ENCODE measurements at places on chromosomes 12 and 14.

GRCh38 chr14:104966981-104967385 lies 11.2 kb downstream of the AHNAK2 start:
- no peak for DNase-seq

- DNase-seq, result no peak
These were observed 558.3 kb downstream of the GALC start for GRCh38 chr14:87434680-87435079.

DNA sequence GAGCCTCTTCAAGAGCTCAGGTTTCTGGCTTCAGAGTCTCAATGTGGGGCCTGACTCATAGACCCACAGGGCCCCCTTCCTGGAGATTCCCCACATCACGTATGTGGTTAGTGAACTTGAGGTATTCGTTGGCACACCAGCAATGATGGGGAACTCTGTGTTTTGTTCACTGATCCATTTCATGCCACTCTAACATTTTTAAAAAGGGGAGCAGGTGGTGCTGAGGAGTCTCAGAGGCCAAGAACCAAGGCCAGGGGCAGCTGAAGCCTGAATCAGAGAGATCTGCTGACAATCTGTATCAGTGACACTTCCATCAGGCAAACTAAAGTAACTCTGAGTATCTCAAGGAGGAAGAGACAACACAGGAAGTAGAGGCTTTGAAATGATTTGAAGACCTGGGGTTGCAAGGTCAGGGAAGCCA lies 323.4 kb downstream of the VRK1 start:
- peak; percentile 12 for DNase-seq

DNA sequence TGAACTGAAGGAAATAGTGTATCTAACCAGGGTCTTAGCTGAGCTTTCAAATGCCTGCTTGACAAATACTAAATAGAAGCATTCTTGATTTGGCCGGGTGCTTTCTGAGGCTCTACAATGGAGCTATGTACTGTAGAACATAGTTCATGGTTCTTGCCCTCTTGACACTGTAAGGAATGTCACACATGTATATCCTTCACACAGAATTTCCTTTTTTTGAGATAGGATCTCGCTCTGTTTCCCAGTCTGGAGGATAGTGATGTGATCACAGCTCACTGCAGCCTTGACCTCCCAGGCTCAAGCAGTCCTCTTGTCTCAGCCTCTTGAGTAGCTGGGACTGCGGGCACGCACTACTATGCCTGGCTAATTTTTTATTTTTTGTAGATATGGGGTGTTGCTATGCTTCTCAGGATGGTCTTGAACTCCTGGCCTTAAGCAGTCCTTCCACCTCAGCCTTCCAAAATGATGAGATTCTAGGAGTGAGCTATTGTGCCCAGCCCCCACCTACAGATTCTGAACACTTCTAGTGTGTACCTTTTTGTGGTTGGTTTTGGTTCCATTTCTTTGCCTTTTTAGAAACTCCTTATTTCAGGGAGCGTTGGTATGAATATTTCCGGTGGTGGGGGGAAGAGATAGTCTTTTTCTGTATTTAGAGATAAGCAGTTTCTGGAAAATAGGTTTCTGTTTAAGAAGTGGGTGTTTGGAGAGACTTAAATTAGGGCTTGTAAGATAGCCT lies 4.2 kb downstream of the MLXIP start:
- DNase-seq, result no peak

- DNase-seq, result no peak
These were observed 407.3 kb upstream of the FLRT2 start for GRCh38 chr14:85122690-85123089.

DNA sequence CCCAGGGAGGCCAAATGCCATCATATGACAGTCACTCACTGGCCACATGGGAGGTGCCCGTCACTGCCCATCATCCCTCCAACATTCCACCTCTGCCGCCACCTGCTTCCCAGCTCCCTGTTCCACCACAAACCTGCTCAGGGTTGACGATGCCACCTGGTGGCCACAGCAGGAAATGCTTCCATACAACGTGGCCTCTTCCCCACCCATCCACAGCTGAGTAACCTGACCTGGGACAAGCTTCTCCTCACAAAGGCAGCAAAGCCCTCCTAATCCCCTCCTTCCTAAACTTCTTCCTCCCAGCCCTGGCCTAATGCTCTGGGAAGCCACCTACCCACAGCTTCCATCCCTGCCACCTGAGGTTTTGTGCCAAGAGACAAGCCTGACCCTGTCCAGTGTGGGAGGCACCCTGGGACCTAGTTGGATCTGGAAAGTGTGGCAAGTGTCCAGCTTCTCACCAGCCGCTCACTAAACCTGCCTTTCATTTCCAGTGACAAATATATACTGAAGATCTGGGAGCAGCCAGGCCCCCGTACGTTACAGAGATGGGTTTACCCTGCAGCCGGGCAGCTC lies 4.3 kb downstream of the DEGS2 start:
- no peak for DNase-seq

- DNase-seq, result no peak
These were observed 51.6 kb downstream of the GPATCH2L start for GRCh38 chr14:76203086-76204001.

DNA sequence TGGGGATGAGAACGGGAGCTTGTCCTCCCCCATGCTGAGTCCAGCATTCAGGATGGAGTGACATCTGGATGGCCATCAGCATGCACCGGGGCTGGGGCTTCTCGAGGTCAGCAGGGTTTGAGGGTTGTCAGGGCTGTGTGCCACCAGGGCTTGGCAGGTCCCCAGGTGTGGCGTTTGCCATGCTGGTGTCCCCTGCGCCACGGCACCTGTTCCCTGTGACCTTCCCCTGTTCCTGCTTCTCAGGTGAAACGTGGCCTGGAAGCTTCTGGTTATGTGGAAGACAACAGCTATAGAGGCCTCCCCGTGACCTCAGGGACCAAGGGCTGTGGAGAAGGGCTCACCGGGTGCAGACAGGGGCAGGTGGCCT lies 152.4 kb downstream of the KIF26A start:
- DNase-seq, result no peak

- DNase-seq, result no peak
These were observed 174.4 kb downstream of the PDZRN4 start for GRCh38 chr12:41362510-41362909.

DNA sequence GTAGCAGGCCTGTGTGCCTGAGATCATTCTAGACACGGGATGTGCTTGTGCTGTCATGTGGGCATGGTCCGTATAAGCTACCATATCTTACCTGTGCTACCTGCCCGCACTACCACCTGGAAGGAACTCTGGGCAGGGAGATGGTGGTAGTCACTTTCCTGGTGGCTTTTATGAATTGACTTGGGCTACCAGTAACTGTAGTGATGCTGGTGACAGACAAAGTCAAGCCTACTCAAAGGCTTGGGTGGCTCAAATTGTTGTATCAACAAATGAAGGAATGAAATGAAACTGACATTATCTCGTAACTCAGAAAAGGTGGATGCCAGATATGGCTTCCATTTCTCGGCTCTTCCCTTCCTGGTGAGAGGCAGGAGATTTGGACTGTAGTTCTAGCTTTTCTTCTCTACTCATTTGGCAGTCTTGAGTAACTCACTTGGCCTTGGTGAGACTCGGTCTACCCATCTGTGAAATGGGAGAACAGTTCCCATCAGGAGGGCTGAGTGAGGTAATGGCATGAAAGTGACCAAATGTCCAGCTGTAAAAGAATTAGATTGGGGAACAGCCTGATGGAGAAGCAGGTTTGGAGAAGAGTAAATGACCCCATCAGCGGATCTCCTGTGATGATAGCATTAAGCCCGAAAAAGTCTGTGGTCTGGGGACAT lies 81.3 kb downstream of the NOS1 start:
- no peak for DNase-seq

DNA sequence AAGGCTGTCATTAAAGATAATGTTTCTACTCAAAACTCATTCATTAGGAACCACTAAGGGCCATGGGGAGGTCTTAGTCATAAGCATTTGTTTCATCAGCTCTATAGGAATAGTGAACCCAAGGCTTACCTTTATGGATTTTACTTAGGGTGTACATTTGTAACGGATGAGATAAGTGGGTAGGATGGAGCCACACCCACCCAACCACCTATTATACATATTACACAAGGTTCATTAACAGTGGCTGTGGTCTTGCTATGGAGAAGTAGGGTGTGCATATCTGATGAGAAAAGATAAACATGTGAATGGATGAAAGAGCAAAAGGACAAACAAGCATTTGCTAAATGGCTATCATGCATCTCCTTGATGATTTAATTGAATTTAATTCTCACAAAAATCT lies 39.6 kb upstream of the ITPR2 start:
- DNase-seq, result no peak

DNA sequence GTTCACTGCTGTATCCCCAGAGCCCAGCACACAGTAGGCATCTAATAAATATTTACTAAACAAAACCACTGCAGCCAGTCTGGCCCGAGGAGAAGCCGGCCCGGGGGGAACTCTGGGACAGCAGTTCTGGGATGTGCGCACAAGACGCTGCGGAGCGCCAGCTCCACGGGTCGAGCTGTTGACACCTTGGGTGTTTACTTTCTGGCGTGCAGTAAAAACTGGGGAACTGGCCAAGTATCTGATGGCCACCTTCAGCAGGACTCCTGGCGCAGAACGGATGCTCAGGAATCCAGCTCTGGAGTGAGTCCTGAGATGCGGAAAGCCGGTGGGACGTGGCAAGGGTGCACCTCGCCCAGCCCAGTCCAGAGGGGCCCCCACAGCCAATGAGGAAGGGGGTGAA lies 65.6 kb downstream of the NCOR2 start:
- no peak for DNase-seq

GRCh38 chr14:90136904-90137303 lies 75.1 kb downstream of the KCNK13 start:
- DNase-seq, result no peak

GRCh38 chr14:102138961-102139285 lies 774 bp upstream of the WDR20 start:
- no peak for DNase-seq

GRCh38 chr12:82650627-82651337 lies 35.9 kb upstream of the TMTC2 start:
- DNase-seq, result no peak

DNA sequence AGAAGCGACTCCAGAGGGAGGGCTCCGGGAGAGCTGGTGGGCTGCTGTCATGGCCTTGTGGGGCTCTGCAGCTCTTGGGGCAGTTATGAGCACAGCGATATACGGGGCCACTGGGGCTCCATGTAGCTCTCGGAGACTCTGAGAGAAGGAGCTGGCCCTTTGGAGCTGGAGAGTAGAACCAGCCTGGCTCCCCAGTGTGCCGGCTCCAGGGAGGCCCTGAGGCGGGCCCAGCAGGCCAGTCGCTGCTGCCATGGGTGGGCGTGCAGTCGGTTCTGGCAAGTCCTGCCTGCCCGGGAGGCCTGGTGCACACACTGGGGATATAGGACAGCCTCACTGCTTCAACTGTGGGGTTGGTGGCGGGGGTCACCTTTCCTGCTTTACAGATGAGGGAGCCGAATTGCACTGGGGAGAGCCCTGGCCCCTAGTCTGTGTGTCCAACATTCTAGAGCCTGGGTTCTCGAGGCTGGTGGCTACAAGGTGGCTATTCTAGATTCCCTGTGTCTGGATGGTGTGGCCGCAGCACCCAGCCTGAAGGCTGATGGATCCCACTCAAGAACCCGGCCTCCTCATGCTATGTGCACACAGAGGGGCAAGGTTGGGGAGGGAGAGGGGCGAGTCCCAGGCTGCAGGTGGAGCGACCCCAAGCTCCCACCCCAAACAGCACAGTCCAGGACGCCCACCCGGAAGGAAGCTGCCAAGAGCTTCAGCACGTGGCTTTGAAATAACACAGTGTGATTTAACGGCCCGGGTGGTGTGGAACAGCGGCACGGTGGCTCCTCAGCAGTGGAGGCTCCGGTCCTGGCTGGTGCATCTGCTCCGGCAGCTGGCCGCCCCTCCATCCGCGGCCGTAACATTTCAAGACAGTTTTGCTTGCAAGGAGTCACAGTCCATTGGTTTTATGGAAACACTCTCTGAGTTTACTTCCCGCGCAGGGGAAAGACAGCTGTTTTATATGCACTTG lies 188.3 kb upstream of the C14orf180 start:
- no peak for DNase-seq

- DNase-seq, result no peak
These were observed 9.4 kb upstream of the NT5DC3 start for GRCh38 chr12:103850429-103850828.

- DNase-seq, result no peak
These were observed 49.2 kb upstream of the PTHLH start for GRCh38 chr12:28021704-28022103.

DNA sequence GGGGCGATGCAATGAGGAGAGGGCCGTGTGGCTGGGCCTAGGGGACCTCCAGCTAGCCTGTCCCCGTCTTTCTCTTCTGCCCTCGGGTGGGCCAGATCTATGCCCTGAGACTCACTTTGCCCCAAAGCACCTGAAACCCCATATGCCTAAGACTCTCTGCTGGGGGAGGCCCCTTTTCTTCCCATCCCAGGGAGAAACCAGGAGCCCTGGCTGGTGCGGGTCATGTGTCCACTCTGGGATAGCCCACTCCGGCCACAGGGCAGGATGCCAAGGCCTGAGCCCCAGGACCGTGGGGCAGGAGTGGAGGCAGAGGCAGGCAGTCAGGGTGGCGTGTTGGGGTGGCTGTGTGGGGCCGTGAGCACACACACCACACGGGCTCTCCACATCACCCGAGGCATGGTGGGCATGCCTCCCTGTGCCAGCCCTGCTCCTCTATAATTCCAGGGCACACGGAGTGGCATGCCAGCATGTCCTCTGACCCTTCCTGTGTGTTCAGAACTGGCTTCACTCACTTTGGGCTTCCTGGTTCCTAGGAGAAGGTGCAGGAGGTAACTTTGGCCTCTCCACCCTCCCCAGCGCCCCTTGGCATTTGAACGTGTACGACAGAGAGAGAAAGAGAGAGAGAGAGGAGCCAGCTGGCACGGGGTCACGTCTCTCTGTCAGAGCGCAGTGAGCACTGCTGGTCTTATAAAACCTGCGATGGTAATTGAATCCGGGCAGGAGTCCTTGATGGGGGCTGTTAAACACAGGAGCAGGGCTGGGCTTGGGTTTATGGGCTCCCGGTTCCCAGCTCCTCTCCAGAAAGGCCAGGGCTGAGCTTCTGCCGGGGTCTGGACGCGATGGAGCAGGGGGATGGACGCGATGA lies 144.2 kb downstream of the KIF26A start:
- DNase-seq, result no peak

- no peak for DNase-seq
These were observed 12.1 kb downstream of the FRMD6 start for GRCh38 chr14:51663783-51664326.

- no peak for DNase-seq
These were observed 52.5 kb downstream of the PAX9 start for GRCh38 chr14:36713960-36714703.

GRCh38 chr12:112236386-112236785 lies 111.0 kb downstream of the TRAFD1 start:
- no peak for DNase-seq

- no peak for DNase-seq
These were observed 128.8 kb downstream of the TSPAN9 start for GRCh38 chr12:3205742-3206519.

Data from T-helper 22 cell (primary cell).